NCI-H2171 (cell line): ENCODE measurements at places on chromosomes 5 and 9.

DNA sequence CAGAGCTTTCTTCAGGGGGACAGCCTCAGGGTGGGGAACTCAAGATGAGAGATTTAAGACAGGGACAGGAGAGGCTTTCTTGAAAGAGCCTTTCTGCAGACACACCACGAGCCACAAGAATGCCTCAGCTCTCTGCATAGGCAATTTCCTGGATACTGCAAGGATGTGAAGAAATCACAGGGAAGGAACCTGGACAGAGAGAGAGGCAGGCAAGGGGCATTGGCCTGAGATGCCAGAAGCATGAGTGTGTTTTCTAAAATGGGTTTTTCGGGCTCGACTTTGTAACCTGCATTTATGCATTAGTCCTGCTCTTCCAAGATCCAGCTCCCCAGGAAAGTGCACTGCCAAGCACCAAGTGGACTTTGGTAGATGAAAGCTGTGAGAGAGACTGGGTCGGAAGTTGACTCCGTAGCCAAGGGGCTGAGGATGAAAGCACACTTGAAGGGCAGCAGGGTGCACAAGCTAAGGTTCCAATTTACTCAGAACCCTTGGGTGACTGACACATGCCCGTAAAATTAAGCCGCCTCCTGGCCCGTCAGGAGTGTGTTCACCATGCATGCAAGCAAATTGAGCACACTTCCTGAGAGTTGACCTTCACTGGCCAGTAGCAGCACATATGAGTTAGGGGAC lies 90.9 kb downstream of the CFAP90 start:
- no peak for DNase-seq

- no peak for DNase-seq
Measured at GRCh38 chr9:93452710-93453046, 703 bp downstream of the FAM120AOS start.

DNA sequence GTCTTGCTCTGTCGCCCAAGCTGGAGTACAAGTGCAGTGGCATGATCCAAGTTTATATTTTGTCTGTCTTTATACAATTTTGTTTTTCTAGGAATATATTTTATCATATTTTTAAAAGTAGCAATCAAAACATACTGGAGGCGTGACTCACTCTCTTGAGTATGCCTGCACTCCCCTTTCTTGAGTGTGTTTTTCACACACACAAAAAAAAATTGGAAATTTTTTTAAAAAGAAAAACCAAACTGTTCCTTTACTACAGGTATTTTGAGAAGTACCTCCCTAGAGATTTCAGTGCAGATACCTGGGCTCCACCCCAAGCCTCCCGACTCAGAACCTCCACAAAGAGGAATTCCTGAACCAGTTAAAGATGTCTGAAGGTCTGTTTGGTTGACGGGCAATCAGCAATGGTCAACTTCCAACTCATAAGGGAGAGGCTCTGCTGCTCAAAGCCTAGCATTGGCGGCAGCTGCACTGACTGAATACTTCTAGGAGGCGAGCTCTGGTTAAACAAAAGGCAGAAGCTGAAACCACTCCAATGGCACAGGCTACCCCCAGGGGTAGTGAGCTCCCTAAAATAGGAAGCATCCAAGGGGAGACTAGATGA lies 27.4 kb downstream of the PDE6A start:
- no peak for DNase-seq

DNA sequence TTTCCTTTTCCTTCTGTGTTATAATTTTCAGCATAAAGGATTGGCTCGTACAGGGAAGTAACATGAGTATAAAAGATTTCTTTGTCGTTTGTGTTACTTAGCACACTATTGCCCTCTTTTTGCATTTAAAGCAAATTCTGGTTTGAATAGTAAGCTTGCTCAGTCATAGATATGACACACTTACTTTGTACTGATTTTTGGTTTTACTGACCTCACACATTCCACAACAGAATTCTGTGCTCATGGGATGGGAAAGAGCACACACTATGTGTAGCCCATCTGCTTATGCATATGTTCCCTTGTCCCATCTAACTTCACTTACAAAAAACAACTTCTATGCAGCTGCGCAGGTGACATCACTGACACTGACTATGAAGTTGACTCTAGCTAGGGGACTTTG lies 111.9 kb upstream of the MTAP start:
- no peak for DNase-seq

DNA sequence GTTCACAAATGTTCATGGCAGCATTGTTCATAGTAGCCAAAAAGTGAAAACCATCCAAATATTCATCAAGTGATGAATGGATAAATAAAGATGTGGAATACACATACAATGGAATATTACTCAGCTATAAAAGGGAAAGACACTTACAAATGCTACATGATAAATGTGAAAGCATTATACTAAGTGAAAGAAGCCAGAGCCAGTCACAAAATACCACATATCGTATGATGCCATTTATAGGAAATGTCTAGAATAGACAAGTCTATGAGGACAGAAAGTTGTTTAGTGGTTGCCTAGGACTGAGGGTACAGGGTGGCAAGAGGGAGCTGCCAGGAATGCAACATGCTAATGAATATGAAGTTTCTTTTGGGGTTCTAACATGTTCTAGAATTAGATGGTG lies 148.7 kb downstream of the DEPDC1B start:
- no peak for DNase-seq

GRCh38 chr5:147835386-147835798 lies 3.9 kb upstream of the SPINK1 start:
- no peak for DNase-seq
